NCI-H2081 treated with DMSO at 0.1 percent for 48 hours (cell line): ENCODE measurements at places on chromosomes 1 and 21.

DNA sequence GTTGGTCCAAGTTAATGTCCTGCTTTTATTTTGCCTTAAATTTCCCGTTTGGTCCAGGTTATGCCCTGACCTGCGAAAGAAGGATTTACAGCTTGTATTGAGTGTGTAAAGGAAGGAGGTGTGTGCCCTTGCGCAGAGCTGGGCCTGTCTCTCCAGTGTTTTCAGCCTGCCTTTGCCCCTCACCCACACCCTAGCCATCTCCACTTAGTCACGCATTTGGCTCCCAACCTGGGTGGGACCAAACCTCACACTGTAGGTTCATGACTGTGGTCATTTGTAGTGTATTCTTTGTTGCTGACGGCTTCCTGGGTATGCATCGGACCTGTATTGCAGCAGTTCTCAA is 572 bp upstream of the SRSF10 start:
- DNase-seq = no peak

- DNase-seq = no peak
These were observed 57.5 kb upstream of the EPS8L3 start for GRCh38 chr1:109821221-109821669.

GRCh38 chr1:189899686-189900425 is 577.8 kb downstream of the BRINP3 start:
- peak; percentile 99 for DNase-seq

- no peak for DNase-seq
These were observed 18.8 kb upstream of the SCCPDH start for GRCh38 chr1:246705368-246705767.

- DNase-seq = no peak
These were observed 232.9 kb upstream of the USP25 start for GRCh38 chr21:15496911-15497310.

DNA sequence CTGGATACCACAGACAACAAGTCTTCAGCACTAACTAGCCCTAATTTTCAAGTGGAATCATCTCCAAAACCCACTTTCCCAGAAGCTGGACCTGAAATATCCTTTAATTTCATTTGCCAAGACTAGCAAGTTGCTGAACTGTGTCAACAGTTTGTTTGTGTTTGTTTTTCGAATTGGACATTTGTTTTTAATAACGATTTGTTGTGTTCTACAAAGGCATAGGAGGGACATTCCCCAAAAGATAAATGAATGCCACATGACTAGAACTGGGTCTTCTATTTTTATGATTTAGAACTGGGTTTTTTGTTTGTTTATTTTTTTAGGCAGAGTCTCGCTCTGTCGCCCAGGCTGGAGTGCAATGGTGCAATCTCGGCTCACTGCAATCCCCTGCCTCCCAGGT is 17.9 kb downstream of the LUZP1 start:
- DNase-seq = no peak

GRCh38 chr1:111888740-111889376 is 100.6 kb downstream of the KCND3 start:
- no peak for DNase-seq

GRCh38 chr21:38241029-38241740 is 15.6 kb upstream of the KCNJ15 start:
- no peak for DNase-seq

DNA sequence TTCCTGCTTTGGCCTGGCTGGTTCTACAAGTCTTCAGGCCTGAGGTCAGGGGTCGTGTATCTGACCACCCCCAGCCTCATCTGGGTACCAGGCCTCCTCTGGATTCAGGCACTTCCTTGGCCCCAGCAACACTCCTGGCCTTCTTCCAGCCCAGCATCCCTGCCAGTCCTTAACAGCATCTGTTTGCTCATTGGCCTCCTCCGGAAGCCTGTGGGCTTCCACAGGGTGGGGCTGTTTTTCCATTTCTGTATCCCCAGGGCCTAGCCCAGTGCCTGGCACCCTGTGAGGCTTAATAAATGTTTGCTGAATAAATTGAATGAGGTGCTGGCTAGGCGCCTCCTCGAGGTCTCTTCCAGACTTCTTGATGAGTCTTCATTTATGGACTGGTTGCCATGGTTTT is 21.5 kb upstream of the GPR37L1 start:
- DNase-seq = peak; percentile 47

- DNase-seq = no peak
These were observed 21.6 kb upstream of the PLA2G4A start for GRCh38 chr1:186807163-186807562.

GRCh38 chr1:212040629-212041412 is 5.3 kb downstream of the DTL start:
- DNase-seq = no peak

DNA sequence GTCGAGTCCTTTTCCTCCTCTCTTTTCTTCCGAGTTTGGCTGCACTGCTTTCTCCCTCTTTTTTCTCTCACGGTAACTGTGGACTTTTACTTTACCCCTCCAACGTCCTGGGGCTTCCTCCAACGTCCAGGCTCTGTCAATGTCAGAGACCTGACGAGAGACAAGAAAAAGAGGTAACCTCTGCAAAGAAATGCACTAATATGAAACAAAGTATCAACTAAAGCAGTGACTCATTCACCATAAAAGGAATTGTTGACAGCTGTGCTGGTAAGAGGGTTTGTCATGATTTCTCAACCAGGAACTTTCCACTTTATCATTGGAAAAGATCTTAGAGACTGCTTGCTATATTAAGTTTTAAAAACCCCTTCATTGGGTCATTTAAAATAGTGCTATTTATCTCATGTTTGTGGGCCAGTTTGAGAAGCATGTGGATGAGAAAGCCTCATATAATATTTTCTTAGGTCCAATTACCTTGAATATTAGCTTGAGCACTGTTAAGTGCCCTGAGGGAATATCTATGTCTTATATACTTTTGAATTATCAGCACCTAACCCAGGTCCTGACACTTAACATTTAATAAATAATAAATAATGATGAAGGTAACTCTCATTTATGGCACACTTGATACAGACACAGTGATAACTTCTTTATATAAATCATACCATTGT is at the start of gene GBP2:
TSS of gene GBP2 (minus strand) at position 202 of the 668 bp plus-strand sequence. CDS start 4,148 bp downstream, outside the sequence.
- DNase-seq = no peak

DNA sequence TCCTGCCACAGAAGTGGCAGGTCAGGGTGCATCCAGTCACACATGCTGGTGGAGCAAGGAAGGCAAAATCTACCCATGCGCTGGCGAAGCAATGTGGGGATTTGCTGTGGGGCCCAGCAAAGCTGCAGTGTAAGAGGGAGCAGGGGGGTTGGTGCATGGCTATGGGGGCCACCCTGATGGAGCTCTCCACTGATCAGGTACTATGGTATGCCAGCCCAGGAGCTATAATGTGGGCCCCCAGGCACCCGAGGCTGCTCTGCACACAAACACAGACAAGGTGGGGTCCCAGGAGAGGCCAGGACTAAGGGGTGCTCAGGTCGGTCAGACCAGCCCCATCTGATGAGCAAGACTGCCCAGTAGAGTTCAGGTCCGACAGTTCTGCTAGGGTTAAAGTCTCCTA is 213.5 kb downstream of the ZC3H11B start:
- no peak for DNase-seq

- DNase-seq = no peak
These were observed 14.8 kb upstream of the KIF21B start for GRCh38 chr1:201038186-201038876.

DNA sequence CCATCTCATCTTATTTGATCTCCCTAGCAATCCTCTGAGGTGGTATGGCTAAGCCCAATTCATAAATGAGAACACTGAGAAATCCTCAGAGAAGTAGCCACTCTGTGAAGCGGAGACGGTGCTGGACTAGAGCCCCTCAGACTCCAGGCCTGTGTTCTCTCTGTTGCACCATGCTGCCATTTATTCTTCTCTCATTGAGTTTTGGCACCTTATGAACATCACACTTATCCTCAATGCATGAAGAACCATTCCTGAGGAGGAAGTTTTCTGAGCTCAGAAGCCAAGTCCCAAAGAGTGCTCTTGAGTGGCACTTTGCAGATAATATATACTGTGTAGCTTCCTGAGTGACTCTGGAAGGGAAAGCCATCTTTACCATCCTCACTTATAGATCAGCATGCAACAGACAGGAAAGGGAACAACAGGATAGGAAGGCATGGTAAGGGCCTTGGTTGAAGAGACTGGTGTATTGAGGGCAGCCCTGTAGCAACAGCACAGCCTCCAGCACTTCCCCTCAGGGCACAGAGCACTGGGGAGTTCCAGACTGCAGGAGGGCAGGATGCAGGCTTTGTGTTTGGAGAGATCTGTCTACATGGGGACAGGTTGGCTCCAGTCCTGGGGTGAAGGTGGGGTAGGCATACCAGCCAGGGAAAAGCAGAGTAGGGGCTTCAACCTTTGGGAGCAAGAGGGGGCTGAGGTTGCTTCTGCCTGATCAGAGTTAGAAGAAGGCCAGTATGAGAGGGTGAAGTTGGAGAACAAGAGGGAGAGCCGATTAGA is 1.6 kb upstream of the CRNN start:
- DNase-seq = no peak

- no peak for DNase-seq
These were observed 178.6 kb upstream of the HMGB4 start for GRCh38 chr1:33685256-33685655.

DNA sequence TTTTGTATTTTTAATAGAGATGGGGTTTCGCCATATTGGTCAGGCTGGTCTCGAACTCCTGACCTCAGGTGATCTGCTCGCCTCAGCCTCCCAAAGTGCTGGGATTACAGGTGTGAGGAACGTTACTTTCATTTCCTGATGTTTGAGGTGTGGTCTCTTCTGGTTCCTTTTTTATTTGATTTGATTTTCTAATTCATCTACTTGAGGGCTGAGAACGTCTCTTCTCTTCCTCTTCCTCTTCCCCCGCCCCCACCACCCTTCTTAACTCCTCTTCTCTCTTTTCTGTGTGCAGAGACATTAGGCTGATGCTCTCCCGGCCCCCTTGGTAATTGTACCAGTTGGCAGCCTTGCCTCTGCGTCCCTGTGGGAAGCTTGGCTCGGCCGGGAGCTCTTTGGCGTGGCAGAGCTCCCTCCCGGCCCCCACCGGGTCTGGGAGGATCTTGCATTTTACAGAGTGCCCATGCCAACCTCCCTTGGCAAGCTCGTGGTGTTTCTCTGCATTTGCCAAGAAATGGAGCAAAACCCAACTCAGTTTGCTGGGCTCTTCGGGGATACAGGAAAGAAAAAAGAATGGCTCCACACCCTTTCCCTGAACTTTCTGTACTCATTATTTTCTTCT is 19.9 kb downstream of the CRYAA start:
- DNase-seq = no peak

DNA sequence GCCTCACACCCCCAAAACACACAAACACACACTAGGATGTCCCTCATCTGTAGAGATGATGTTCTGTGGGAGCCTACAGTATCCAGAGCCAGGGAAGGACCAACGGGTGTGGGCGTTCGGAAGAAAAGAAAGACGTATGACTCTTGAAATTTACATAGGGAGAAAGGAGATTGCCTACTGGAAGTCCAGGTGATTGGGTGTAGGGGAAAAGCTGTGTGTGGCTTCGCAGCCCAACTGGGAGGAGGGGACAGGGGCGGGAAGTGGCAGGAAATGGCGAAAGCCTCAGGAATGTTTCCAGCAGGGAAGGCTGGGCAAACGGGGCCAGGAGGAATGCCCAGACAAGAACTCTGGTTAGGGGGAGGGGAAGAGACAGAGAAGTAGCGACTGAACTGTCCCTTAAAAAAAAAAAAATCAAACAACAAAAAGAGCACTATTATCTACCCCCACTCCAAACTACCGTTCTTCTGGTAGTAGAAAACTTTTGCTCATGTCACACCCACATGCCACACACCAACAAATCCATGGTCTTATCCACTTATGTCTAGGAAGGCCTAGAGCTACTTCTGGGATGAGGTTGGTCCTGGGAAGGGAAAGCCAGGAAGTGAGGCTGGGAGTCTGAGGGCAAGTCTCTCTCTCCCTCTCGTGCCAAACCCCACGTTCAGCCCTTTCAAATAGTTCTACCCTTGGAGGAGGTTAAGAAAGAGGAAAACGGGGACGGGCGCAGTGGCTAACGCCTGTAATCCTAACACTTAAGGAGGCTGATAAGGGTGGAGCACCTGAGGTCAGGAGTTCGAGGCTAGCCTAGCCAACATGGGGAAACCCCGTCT is 1.8 kb upstream of the CKS1B start:
- DNase-seq = no peak

- DNase-seq = no peak
These were observed 102.3 kb upstream of the TMPRSS2 start for GRCh38 chr21:41610042-41610839.

DNA sequence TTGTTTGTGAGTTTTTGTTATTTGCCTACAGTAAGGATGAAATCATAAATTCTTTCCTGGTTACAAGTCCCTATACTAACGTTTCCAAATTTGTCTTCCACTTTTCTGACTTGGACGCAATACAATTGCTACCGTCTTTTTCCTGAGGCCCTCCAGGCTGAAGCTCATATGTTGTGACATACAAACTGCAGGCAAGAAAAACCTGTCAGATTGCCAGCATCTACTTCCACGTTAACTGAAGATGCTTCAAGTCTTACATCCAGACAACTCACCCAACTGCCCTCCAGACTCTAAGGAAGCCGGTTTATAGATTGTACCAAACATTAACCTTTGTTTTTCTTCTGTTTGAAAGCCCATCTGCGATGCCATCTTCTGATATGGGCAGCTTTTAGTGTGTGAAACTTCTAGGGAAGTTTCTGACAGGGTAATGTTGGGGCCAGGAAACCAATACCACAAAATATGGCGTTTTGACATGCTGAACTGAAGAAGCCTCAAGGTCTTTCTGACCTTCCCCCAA is 21.4 kb upstream of the RNF11 start:
- no peak for DNase-seq

DNA sequence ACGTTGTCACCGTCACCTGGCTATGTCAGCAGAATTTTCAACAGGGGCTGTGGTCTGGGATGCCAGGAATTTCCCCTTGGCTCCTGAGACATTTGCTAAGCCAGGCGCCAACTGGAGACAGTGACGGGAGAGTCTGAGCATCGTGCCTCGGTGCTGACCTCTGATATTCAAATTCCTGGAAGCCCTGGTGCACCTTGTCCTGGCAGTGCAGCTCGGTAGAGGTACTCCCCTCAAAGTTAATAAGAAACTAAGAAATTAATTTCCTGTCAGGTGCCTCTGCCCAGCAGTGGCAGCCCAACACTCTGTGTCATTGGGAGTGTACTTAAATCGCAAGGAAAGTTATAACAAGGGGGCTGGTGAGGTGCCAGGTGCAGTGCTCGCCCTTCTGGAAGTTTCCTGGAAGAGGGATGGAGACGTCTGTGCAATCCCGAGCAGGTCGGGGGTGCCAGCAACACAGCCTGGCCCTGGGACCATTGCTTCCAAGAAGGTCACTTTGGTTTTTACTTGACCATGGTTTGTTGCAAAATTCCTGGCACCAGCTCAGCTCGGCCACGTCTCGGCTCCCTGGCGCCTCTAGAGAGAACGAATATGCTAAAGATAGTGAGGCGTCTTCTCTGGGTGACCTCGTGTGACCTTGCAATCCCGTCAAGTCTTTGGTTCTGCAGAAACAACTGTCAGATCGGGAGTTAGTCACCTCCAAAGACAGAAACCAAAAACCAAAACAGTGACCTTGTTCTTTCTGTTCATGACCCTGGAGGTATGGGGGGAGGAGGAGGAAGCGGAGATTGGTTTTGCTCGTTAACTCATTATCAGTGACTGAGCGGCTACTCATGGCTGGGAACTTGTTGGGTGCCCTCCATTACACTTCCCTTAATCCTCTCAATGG is 149.5 kb upstream of the VAMP3 start:
- no peak for DNase-seq

- no peak for DNase-seq
These were observed 120.5 kb downstream of the LTN1 start for GRCh38 chr21:28872218-28872617.
